ENCODE measurements at places on chromosomes 16 and 17. TPM values are rescaled to one million over a fixed set of nuclear protein-coding genes. Genes with fewer than 3 reads are reported as not detected.

The CCDC78 gene
- total RNA-seq: 17.7 TPM

The TLCD2 gene
- 2.0 TPM for total RNA-seq

DNA sequence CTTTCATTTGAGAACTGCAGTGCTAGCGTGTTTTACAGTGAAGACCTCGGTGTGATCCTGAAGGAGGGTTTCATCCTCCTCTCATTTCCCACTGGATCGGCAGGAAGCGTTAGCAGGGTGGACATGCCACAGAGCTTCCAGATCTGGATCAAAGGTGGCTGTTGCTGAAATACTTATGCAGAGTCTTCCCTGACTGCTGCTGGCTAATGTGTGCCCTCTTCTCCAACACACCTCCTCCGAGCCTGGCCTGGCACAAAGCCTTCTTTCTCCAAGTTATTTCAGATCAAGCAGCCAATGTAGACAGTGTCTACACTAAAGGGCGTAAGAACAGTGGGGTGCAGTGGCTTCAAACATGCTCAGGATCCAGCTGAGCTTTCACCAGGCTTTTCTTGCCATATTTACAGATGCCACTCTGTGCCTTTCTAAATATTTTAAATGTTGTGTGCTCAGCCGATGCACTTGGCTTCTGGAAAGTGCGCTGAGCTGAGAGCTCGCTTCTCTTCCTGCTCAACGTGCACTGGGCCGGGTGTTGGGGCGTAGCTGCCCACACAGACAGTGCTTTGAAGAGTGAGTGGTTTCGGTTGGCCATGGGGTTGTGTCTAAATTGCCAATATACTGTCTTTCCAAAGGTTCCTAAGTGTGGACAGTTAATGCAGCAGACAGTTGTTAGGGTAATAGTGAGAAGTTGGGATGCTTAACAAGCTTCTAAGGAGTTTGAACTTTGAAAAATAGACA lies 2.1 kb downstream of the ZNF750 start:
- DNase-seq: no peak

The TP53TG3 gene
- not detected for total RNA-seq

The ACSM2A gene
- total RNA-seq: not detected

The TBC1D3D gene
- total RNA-seq: 0.08 TPM

- peak; percentile 43 for DNase-seq
Observed at GRCh38 chr16:66476328-66477027, 49.4 kb downstream of the BEAN1 start.

The CAPNS2 gene
- 0.40 TPM for total RNA-seq

DNA sequence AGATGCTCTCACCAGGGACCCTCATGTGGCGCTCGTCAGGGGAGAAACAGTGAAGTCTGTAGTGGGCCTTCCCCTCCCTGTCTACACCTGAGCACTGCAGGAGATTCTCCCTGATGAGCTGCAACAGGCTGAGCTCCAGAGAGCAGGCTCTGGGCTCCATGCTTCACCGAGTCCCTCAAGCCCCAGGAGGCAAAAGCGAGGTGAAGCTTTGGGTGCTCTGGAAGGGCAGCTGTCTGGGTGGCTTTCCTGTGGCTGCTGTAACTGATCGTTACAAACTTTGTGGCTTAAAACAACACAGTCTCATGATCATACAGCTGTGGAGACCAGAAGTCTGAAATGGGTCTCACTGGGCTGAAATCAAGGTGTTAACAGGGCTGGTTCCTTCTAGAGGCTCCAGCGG lies 12.1 kb upstream of the CD300LD start:
- no peak for DNase-seq

DNA sequence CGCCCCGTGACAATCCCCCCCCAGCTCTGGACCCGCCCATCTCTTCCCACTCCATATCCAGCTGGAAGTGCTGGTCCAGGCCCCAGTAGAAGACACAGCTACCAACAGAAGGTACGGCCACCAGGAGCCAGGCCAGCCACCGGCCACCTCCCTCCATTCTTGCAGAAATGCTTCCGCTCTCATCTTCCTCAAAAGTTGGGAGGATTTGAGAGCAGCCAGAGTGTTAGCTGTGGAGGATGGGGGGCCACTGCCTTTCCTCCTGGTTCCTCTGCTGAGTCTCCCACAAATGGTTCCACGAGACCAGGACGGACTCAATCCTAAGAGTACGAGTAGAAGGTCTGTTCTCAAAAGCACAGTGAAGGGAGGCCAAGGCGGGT lies 78.3 kb downstream of the GAS7 start:
- DNase-seq: no peak

GRCh38 chr17:15453782-15454181 lies 13.6 kb downstream of the CDRT4 start:
- no peak for DNase-seq

The SPATA32 gene
- not detected for total RNA-seq

The MYL4 gene
- total RNA-seq: not detected

- DNase-seq: no peak
Observed at GRCh38 chr17:17080781-17081180, 38.5 kb downstream of the MPRIP start.

DNA sequence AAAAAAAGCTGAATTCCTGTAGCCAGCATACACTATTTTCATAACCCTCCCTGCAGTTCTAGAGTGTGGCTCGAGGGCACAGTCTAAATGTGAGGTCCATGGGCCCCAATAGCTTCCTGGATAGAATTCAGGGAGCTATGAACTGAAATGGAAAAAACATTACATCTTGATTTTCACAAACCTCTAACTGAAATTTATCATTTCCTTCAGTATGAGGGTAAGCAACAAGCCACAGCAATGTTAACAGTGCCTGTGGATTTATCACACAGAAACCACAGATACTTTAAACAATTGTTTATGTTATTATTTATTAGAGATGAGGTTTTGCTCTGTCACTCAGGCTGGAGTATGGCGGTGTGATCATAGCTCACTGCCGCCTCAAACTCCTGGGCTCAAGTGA lies 18.2 kb downstream of the TMEM92 start:
- no peak for DNase-seq

DNA sequence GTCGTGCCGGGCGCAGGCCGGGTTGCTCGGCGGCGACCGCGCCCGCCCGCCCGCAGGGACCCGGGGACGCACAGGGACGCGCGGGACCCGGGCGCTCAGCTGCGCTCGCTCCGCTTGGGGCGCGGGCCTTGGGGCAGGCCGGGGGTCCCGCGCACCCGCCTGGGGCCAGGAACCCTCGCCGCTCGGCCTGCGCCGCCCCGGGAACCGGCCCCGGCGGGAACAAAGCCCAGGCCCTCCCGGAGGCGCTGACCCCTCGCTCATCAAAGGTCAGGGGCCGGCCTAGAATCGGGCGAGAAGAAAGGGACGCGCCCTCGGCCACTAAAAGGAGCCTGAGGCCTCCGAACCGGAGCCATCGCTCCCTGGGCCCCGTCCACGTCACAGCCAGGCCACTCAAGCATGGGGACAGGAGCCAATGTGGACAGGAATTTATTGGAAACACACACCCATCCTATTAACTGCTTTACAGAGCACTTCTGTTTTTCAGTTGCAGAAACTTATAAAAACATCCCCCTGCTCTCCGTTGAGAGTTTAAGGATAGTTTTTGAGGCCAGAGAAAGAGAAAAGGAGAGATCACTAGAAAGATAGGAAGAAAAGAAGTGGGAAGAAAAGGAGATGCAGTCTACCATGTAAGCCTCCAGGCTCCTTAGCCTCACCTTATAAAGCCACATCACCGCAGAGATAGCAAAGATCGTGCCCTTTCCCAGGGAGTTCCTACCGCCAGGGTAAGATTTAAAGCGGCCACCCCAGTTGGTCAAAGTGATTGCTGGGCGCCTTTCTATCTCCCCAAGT lies 558 bp upstream of the ZFHX3 start:
- no peak for DNase-seq
